NCI-H2029 treated with DMSO at 0.1 percent for 48 hours (cell line): ENCODE measurements at places on chromosomes 7 and 10.

GRCh38 chr7:136677471-136678365 is 190.7 kb upstream of the CHRM2 start:
- no peak for DNase-seq

GRCh38 chr10:14536241-14537213 is 205.8 kb upstream of the FRMD4A start:
- DNase-seq: no peak

DNA sequence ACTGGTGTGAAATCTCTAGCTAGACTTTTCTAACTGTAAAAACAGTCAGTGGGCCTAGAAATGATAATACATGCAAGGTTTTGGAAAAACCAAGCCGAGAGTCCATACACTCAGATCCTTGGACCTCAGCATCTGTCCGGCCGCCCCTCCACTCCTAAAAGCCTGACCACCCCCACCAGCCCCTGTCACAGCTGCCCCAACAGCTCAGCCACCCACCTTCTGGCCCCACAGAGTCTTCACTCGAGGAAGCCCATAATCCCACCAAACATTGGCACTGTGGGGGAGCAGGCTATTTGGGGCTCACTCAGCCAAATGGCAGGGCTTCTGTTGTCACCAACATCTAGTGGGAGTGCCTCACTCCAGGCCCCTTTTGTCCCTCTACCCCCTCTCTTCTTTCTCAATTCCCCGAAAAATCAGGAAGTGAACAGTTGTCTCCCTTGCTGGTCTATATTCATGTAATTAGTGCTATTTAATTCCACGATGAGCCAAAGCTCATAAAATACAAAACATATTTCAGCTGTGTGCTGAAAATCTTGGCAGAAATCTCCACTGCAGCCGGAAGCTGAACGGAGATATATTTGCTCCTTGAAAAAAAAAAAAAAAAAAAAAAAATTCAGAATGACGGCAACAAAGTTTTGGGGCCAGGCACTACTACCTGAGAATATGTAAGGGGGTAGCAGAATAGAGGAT is 55.5 kb downstream of the PLXNA4 start:
- no peak for DNase-seq

DNA sequence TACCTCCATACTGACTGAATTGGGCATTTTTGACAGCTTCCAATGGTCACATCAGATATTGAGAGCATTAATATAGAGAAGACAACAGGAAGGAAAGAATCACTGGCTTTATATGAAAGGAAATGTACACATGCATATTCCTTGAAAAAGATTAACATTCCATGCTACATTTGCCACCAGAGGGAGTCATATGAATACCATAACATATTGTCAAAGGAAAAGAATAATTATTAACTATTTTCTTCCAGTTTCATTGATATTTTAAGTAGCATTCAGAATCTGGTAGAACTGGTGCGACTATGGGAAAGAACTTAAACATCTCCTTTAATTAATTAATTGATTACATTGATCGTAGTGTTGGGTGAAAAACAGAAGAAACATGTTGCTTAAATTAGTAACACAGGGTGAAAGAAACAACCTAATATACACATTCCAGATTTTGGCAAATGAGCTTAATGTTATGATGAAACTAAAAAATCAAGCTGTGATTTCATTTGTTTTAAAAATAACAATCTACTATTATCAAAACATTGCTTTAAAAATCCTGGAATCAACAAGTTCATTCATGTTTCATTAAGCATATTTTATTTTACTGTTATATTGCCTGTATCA is 71.5 kb downstream of the GPR85 start:
- DNase-seq: no peak

DNA sequence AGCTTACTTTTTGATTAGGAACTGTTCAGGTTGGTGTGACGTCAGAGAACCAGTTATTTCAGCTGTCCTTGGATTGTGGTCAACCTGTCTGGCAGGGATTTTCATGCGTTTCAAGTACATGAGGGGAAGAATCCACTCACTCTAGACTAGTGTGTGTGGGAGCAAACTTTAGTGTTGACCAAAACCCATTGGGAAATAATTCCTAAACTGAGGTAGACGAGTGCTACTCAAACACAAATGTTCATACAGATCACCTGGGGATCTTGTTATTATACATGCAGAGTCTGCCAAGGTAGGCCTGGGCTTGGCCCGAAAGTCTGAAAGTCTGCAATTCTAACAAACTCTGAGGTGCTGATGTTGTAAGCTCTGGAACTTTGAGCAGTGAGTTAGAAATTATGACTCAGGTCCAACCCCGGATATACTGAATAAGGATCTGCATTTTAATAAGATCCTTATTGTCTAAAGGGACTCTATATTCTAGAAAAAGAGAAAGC is 111.1 kb upstream of the CREB5 start:
- no peak for DNase-seq

DNA sequence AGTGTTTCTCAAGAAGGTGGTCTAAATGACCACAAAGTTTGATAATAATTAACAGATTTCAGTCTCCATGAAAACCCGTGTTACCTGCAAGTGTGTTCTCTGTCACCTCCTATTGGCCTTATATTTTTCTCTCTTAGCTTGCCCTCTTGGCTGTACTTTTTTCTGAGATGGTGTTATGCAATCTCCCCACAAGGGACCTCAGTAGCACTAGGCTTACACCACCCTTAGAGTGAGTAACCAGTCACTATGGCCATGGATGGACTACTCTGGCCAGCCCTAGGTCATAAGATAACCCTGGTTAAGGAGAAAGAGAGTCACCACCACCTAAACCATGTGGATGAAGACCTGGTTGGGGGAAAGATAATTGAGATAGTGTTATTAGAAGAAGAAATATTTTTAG is 76.8 kb downstream of the NPSR1 start:
- no peak for DNase-seq

GRCh38 chr10:21972584-21972983 is 30.9 kb downstream of the DNAJC1 start:
- no peak for DNase-seq

DNA sequence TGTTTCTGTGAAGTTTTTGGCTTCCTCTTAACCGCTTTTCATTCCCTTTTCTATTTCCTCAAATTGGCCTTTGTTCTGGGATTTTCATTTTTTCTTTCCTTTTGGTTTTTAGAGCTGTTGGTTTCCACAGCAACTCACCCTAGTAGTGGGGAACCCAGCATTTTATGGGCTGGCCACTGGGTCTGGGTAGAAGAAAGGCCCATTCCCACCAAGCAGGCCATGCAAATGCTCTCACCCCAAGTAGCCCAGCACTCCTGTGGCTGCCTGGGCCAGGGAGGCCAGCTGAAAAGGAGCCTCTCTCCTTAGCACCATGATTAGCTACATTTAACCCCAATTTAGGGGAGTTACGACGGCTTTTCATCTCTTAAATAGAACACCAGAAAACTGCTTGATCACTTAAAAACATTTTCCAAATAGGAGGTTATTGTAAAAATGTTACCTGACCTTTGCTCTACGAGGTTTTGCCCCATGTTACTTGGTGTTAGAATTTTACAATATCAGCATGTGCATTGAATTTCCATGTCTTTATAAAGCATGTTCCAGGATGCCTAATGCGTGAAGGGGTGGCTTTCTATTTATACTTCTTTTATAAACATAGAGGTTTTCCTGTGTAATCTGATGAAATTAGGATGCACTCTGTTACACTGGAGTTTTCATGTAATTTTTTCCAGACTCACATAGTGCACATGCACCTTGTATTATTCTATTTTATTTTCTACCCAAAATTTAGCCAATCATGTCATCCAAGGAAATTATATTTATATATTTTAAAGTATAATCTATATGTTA is 75.4 kb downstream of the FAM171A1 start:
- no peak for DNase-seq

DNA sequence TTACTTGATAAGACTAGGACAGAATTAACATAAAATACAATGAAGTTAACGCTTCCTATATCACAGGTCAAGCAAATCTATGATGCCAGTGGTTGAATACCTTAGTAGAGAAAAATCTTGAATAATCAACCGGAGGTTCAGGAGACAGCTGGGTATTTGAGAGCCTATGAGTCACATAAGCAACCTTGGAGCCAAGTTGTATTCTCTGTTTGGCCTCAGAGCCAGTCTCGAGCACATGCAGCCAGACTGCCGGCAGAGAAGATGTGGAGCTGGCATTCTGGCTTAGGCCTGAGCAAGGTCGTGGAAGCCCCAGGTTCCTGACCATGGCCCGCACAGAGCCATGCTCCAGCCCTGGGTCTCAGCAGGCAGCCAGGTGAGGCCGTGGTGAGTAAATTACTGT is 90.3 kb downstream of the FAM204A start:
- no peak for DNase-seq
